ENCODE measurements at places on chromosomes 16 and 17.

- no peak for DNase-seq
These were observed 8.5 kb downstream of the CPNE7 start for GRCh38 chr16:89583895-89584644.

GRCh38 chr16:14586637-14587305, 43.3 kb downstream of the PARN start:
- DNase-seq: no peak

GRCh38 chr16:75111961-75112733, 4.4 kb downstream of the LDHD start:
- DNase-seq: no peak

- DNase-seq: no peak
These were observed 41.0 kb upstream of the MRPS23 start for GRCh38 chr17:57890857-57891232.

DNA sequence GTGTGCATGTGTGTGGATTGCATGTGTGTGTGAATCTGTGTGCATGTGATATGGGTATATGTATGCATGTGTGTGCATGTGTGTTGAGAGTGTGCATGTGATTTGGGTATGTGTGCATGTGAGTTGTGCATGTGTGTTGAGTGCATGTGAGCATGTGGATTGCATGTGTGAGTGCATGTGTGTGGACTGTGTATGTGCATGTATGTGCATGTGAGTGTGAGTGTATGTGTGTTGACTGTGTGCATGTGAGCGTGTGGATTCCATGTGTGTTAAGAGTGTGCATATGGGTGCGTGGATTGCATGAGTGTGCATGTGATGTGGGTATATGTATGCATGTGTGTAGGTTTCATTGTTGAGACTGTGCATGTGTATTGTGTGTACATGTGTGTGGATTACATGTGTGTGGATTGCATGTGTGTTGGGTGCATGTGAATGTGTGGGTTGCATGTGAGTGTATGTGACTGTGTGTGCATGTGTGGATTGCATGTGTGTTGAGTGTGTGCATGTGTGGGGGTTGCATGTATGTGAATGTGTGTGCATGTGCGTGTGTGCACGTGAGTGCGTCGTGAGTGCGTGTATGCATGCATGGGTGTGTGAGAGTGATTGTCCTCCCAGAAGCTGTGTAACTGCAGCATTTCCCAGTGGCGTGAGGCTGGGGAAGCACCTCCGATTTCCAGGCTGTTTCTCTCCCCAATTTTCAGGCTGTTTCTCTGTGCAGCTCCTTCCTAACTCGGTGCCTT, 19.4 kb downstream of the C1QTNF1 start:
- no peak for DNase-seq

DNA sequence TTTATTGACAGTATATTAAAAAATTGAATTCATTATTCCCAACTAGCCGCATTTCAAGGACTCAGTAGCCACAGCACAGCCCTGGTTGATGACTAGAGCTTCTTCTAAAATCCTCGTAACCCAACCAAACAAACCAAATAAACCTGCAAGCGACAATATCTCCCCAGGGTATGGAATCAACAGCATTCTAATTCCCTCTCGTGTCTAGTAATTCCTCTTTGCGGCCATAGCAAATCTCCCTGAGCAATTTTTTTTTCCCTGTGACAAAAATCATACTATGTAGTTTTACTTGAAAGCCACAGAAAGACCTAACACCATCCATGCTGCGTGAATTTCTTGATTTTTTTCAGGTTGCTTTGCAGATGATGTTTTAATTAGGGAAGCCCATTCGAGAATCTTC, 143.4 kb upstream of the MYOCD start:
- DNase-seq: no peak

DNA sequence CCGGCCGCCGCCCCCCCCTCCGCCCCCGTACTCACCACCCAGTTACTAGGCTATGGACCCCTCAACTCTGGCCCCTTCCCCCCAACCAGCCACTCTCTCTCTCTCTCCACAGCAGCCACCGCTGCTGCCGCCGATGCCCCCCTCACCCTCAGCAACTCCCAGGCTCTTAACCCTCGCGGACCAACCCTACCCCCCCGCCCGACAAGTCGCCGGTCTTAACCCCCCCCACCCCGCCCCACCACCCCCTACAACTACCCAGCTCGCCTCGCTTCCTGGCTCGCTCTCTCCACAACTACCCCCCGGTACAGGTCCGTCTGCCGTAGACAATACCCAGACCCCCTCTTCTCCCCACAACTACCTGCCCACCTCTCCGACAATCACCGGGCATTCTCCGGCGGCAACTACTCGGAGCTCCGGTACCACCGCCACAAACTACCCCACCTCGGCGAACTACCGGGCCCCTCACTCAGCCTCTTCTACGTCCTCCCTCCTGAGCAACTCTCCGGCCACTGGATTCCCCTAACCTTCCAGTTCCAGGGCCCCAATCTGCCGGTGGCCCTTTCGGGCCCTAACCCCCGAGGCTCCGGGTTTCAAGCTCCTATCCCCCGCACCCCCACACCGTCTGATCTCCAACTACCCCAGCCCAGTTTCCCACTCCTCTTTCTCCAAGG, 702 bp downstream of the PHF23 start:
- DNase-seq: peak; percentile 38

GRCh38 chr17:76123749-76124581, 17.1 kb downstream of the FOXJ1 start:
- DNase-seq: no peak

GRCh38 chr16:74226338-74226954, 70.2 kb upstream of the PSMD7 start:
- no peak for DNase-seq

DNA sequence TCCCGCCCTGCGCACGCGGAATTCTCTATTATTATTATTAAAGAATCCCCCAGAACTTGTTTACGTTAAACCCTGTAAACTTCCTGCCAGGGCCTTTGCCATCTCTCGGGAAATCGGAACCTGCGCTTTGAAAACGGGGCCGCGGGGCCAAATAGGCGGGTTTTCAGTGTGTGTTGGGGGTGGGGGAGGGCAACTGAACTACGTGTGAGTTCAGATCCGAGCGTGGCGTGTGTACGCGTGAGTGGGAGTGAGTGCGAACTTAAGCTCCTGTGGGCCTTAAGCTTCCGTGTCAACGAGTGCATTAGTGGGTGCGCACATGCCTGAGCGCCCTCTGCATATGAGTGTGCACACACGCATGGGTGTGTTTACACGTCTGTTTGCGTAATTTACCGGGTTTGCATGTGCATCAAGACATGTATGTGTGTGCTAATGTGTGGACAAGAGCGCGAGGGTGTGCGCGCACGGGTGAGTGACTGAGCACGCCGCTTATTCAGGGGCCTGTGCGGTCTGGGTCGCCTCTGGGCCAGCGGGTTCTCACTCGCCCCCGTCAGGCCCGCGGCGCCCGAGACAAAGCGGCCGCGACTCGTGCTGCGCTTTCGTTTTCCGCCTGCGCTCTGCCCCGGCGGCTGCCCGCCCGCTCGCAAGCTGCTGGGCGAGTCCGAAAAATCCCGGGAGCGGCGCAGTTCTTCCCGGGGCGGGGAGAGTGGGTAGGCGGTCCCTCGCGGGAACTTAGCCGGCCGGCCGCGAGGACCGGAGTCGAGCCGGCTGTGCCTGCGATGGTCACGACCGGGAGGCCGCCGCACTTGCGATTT, 1.2 kb upstream of the FOXF1 start:
- DNase-seq: no peak

DNA sequence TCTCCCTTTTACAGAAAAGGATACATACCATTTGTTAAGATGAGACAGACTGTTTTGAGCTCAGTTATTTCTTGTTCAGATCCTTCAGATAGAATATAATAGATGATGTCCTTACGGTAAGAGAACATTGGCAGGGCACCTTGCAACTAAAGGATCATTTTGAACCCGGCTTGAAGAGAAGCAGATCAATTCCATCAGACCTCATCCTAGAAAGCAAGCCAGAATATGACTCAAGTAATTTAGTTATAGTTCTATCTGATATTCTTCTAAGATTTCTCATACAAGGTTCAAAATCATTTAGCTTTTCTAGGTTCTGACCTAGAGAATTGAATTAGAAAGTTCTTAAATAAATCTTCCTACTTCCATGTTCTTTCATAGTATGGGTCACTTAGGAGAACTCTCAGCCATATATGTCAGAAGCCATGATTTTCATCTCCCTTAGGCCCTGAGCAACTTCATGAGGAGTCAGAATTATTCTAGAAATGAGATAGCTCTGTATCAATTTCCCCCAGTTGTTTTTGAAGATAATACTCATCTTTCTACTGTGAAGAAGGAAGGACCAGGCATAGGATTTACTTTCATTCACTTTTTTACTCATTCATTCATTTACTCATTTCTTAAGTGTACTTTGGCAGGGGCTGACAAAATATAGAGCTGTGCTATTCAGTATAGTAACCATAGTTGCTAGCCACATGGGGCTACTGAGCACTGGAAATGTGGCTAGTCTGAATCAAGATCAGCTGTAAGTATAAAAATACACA, 2.5 kb upstream of the CMTM1 start:
- DNase-seq: no peak

DNA sequence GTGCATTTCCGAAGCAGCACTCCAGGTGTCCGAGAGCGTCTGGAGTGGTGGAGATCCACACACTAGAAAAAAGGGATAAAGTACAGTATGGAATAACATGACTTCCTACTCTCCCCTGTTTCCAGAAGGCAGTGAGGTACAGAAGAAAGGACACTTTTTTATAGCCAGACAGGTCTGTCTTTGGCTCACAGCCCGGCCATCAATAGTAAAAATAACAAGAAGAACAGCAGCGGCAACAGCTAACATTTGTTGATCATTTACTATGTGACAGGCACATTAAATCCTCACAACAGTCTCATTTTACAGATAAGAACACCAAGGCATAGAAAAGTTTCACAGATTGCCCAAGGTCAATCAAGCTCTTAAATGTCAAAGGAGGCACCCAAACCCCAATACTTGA, 16.2 kb downstream of the DYNLRB2 start:
- no peak for DNase-seq

DNA sequence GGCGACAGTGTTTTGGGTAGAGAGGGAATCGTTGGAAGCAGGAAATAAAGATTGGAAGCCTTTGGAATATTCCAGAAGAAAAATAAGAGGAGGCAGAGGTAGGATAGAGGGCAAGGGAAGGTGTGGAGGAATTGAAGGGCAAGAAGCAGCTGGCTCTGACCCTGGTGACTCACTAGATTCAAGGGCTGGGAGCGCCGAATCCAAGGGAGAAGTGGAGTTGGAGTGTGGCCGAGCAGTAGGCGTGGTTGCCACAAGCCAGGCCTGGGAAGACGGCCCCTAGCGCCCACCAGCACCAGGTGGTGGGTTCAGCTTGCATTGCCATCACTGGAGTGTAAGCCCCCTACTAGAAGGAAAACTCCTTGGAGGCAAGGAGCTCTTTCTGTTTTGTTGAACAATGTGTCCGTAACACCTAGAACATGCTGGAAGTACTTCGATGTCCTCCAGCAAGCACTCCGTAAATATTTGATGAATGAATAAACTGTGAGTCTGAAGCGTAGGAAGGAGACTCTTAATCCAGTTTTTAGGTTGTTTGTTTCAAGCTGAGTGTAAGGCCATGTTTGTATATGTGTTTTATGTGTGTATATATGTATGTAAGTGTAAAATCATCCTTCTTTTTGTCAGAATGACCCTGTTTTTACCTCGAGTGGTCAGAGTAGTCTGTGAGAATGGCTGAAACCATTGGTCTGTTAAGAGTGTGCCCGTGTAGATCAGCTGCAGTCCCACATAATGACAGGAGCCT, 139.5 kb downstream of the CMIP start:
- no peak for DNase-seq

GRCh38 chr16:70750893-70751467, 50.0 kb downstream of the VAC14 start:
- DNase-seq: no peak

GRCh38 chr17:51085150-51085805, 35.4 kb downstream of the SPAG9 start:
- no peak for DNase-seq

- DNase-seq: no peak
These were observed 1.9 kb downstream of the CEMP1 start for GRCh38 chr16:2529061-2529931.

DNA sequence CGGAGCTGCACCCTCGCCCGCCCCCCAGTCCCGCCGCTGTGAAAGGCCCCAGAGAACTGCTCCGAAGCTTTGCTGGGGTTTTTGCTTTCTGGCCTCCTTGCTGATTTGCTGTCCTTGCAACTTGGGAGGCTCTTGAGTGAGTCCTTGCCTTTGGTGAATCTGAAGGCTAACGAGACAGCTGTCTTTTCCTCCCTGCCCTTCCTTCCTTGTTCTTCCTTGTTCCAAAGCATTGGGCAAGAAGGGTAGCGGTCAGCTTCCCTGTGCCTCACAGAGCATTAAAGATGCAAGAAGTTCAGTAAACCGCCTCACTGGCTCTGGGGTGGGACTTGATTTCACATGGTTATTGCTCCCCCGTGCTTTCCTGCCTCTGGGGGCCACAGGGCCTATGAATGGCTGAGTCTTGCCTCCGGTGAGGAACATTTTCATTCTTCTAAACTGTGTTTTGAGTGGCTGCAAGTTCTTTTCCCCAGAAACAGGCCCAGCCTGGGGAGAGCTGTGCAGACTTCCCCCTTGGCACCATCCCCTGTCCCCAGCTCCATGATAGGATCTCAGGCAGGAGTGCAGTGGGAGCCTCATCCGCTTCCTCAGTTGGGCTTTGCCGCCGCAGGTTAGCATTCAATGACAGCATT, 1.4 kb downstream of the YPEL2 start:
- DNase-seq: no peak

GRCh38 chr17:35074711-35075707, 11.5 kb upstream of the RFFL start:
- DNase-seq: no peak

DNA sequence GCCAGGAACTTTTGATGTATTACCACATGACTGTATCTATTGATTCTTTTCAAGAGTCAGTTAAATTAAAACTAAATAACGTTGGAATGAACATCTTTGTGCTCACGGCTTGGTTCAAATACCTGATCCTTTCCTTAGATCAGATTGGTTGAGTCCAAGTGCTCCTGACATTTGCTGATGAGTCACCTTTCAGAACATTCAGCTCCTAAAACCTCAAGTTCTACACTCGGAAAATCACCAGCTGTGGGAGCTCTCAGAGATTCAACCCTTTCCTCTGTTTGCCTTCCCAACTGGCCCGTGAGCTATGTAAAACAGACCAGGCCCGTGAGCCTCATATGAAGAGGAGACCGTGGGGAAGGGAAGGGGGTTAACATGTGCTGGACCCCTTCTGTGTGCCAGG, 68.1 kb downstream of the RTN4RL1 start:
- DNase-seq: no peak

- DNase-seq: no peak
These were observed 25.9 kb downstream of the PITPNM3 start for GRCh38 chr17:6530324-6530920.

DNA sequence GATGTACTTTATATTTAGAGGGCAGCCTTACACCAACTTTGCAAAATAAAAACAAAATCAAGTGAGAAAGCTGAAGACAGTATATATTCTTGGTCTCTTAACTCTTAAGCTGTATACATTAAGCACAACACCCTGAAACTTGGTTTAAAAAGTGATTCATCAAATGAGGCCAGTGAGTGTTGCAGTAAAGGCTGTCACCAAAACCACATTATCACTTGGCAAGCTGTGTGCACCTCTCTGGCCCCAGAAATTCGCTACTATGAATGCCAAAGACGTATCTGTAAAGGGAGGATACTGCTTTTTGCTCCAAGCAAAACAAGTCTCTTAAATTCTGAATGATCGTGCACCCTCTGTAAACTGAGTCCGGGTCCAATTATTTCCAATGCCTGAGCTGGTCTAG, 163.9 kb downstream of the ZFHX3 start:
- DNase-seq: no peak

GRCh38 chr17:57889892-57890856, 40.3 kb upstream of the MRPS23 start:
- no peak for DNase-seq

GRCh38 chr16:87897521-87898505, 28.5 kb upstream of the SLC7A5 start:
- peak; percentile 73 for DNase-seq

- peak; percentile 87 for DNase-seq
These were observed 76.6 kb downstream of the CMIP start for GRCh38 chr16:81521141-81521626.

Data from NK-92 treated with Interleukin-12 subunit alpha and Interleukin-12 subunit beta, amount 100 ng/mL, for 24 hours (cell line).